ENCODE measurements at places on chromosomes 2 and 18.
A peak's percentile ranks its signal among the peaks of the same experiment; 100 is the strongest.

GRCh38 chr18:11533942-11534496, 75.4 kb upstream of the SLC35G4 start:
- DNase-seq: no peak

DNA sequence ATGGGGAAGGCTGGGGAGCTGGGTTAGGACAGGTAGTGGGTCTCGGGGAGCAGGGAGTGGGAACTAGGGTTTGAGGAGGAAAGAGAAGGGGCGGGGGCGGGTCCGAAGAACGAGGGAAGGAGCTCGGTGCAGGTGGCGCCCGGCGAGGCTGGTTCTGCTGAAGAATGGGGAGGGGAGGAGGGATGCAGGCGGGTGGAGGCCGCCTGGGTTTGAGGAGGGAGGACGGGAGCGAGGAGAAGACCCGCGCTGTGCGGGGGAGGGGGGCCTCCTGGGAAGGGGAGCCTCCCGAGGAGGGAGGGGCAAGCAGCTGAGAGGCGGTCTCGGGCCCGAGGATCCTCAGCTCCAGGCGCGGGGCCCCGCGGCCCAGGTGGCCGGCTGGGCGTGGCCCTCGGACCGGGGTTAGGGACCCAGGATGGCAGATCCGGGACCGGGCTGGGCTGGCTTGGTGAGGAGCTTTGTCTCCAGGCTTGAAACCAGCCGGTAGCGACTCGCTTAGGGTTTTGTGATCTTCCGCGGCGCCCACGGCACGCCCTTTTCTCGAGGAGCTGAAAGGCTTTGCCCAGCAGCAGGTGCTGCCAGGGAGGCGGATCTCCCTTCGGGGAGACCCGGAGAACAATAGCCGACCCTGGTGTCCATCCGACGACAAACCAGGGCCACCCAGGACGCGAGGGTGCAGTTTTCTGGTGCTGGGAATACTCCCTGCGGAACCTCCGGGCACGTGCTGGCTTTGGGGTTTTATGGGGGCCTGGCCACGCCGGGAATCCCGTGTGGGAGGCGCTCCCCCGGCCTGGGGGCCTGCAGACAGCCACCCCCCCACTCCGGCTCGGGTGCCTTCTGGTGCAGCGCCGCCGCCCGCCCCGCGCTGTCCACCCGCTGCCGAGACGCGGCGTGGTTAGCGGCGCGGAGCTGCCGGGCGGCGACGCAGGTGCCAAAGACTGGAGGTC, 1.4 kb downstream of the DPYSL5 start:
- no peak for DNase-seq

DNA sequence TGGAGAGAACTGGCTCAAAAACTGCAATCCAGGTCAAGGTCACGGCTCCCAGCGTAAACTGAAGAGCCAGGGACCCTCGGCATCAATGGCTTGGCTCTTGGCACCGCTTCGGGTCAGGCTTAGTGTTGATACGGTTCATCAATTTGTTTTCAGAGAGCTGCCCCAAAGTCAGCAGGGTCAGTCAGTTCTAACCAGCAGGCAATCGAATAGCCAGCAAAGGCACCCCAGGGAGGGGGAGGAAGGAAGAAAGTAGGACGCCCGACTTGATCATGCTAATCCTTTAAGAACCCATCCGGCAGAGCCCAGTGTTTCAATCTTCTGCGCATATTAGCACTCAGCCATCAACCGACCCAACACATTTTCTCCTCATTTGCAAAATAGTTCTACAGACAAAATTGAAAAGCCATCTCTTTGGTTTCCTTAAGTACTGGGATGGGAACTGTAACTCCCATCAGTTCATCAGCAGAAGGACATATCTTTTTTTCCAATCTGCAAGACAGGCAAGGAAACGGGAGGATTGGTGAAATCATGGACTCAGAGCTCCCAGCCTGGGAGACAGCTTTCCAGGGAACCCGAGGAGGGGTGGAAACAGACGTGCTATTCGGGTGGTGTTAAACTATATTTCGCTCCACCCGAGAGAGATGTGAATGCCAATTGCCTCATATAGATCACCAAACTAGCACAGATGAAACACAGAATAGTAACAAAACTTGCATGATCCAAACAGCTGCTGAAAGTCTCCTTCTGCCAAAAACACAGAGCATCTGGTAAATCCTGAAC, 40.7 kb upstream of the CABLES1 start:
- DNase-seq: no peak

GRCh38 chr2:72137498-72138010, 10.1 kb downstream of the CYP26B1 start:
- DNase-seq: peak; percentile 30

DNA sequence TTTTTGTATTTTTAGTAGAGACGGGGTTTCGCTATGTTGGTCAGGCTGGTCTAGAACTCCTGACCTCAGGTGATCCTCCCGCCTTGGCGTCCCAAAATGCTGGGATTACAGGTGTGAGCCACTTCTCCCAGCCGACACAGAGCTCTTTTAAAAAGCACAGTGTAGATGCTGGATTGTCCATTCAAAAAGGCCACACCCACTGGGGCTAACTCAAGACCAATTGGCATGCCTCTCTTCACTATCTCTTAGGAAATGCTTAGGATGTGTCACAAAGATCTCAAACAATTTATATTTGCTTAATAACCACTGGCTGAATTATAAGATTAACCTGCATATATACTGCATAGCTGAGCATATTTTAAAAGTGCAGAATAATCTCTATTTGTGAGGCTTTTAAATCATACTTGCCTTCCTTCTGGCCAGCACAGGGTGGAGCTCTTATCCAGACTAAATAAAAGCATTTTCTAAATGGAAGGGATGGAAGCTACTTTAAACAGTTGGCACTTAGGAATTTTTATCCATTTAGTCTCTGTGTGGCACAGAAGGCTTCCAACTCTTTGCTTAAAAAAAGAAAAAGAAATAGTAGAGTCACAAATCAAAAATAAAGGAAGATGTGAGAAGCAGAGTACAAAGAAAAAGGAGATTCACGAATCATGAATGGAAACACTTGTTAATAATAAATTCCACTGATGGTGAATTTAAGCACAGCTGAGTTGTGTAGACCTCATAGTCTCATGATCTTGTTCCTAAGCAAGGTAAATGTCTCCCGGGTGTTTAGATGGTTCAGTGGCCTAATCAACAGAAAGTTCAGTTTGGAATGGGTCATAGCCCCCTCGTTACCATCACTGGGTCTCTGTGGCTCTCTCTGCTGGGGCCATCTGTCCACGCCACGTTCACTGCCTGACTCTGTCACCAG, 22.4 kb downstream of the CRYGD start:
- DNase-seq: no peak

GRCh38 chr18:12442946-12443345, 35.2 kb downstream of the PRELID3A start:
- DNase-seq: no peak

- no peak for DNase-seq
Observed at GRCh38 chr2:35035883-35036282, 1319.7 kb upstream of the CRIM1 start.

- no peak for DNase-seq
Observed at GRCh38 chr2:1049691-1050090, 99.0 kb downstream of the SNTG2 start.

GRCh38 chr2:28833740-28834470, 23.3 kb downstream of the SPDYA start:
- DNase-seq: no peak

- no peak for DNase-seq
Observed at GRCh38 chr2:165837122-165837521, 43.1 kb upstream of the GALNT3 start.

- no peak for DNase-seq
Observed at GRCh38 chr2:128746356-128746755, 427.7 kb upstream of the HS6ST1 start.

DNA sequence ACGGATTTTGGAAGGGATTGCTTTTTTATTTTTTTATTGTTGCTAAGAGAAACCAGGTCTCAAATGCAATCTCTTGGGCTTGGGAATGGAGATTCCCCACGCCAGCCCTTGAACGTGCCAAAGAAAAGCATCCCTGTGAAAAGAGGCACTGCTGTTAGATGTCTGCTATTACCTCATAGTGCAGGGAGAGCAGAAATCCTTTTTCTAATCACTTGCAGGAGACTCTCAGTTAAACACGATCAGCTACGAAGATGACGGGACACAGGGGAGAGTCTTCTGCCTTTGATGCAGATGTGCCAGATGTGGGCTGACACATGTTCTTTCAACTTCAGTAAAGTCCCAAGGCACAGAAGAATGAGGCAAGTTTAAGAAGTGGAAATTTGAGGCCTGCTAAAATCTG, 381.6 kb upstream of the TRIB2 start:
- DNase-seq: no peak

GRCh38 chr18:27860011-27860410, 316.9 kb downstream of the CDH2 start:
- no peak for DNase-seq

DNA sequence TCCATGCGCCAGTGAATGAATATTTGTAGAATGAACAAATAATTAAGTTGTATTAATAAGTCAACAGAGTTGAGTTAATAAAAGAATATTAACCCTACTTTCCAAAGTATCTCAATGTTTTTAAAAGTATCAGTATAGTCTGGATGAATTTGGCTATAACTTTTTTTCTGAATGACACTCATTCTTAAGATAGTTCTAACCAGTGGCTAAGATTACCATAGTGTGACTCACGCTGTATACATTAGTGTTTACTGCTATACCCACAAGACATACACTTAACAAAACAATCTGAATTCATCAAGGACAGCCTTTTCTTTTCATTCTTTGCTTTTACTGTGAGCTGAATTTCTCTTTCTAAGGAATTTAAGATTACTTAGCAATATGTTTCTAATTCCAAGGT, 77.0 kb upstream of the PDE1A start:
- DNase-seq: no peak

DNA sequence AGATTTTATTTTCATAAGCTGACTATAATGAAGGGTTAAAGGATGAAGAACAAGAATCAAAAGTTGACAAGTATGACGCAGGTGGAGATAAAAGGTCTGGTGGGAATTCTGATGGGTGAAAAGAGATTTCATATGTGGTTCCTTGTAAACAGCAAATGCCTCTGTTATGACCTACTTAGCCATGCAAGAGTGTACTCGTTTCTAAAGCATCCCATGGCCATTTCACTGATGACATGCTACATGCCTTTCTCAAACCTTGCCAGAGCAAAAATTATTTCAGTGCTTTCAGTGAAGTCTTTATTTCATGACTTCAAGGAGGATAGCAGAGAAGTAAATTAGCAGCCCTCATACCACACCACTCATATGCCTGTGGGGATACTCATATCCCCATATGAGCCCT, 71.7 kb downstream of the FEZ2 start:
- DNase-seq: no peak

GRCh38 chr2:7023542-7023941, 106.3 kb downstream of the RNF144A start:
- no peak for DNase-seq

DNA sequence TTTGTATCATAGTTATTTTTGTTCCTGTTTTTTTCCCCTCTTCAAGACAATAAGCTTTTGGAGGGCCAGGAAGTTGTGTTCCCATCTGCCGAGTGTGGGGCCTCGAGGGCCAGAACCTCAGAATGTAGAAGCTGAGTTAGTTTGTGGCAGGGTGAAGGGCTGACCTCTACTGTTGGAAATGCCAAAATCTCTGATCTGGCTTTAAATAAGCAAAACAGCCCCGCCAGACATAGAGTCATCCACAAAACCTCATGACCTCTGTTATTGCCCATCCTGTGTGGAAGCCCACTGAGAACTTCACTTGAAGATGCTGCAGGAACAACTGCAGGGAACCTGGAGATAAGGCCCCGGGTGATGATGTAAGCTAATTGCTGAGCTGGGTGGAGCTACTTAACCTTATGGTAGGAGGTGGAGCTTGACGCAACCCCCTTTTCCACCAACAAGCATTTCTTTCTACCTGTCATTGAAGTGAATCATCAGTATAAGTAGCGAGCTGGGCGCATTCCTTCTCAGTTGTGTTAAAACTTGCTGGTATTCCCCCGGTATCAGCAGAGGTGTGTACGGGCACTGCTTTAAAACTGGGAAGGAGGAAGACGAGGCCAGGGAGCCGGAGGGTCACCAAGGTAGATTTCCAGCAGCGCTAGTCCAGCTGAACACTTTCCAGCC, 177.2 kb downstream of the NEDD4L start:
- no peak for DNase-seq

DNA sequence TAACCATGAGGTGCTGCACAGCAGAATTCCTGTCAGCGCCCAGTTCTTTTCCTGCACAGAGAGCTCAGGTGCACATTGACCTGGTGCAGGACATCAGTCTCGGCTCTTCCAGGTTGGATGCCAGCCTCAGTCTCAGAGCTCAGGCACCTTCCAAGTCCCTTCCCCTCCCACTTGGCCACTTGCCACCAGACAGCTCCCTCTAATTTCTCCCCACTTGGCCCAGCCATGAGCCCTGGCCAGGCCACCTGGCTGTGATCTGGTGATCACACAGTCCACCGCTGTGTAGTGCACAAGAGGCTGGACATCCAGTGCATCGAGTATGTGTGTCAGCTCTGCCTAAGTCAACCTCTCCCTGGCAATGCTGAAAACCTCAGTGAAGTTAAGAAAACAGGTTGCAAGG, 336.6 kb upstream of the MYT1L start:
- no peak for DNase-seq

GRCh38 chr2:126686841-126687485, 31.0 kb downstream of the GYPC start:
- DNase-seq: no peak

DNA sequence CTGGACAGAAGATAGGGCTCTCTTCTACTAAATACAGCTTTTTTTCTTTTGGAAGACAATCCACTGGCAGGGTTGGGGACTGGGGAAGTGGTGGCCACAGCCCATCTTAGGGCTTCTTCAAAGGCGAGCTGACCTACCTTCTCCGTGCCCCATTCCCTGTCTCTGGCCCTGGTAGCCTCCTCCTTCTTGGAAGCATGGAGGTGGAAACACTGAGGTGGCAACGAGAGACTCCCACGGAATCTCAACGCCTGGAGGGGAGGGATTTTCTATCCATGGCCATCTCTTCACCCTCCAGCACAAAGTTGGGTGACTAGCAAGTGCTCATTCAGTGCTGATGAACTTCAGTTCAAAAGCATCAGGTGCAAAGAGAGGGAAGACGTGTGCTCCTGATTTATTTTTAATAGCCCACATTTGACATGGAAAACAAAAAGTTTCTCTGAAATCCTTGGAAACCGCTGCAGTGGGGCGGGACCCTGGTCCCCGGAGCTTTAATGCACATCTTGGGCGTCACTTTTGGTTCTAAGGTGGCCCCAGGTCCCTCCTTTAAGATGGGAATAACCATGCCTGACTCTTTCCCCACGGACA, 633 bp upstream of the ARMC9 start:
- DNase-seq: no peak

GRCh38 chr18:36464126-36464651, 166.7 kb downstream of the FHOD3 start:
- DNase-seq: no peak

- DNase-seq: no peak
Observed at GRCh38 chr18:70256184-70256583, 32.7 kb upstream of the SOCS6 start.

GRCh38 chr2:118340103-118340502, 251.8 kb downstream of the INSIG2 start:
- DNase-seq: no peak

- no peak for DNase-seq
Observed at GRCh38 chr2:183093857-183094657, 15.5 kb downstream of the DUSP19 start.

Measured in stimulated activated CD8-positive, alpha-beta memory T cell treated with anti-CD3 and anti-CD28 coated beads, Interleukin-15, amount 100 ng/mL, for 4 hours (primary cell).